RWPE1 (cell line): ENCODE measurements at places on chromosomes 7 and 10.

- no peak for DNase-seq
Observed at GRCh38 chr7:79691074-79691473, 237.6 kb upstream of the MAGI2 start.

GRCh38 chr7:85164376-85164775 lies 22.5 kb downstream of the SEMA3D start:
- no peak for DNase-seq

GRCh38 chr10:73119952-73120351 lies 9.7 kb downstream of the NUDT13 start:
- DNase-seq = no peak

DNA sequence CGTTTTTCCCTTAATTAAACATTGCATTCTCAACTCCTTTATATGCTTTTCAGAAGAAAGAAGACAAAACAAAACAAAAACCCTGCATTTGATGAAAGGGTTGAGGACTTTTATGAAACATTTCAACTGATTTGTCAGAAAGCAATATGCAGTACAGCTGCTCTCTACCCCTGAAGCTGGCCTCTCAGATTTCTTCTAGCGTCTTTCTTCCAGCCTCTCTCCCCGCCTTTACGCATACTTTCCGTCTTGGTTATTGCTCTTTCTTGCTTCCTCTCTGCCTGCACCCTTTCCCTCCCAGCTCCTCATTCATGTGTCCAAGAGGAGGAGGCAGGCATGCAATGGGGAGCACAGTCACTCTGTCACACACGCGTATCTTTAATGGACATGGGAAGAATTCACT lies 91.0 kb upstream of the COL1A2 start:
- DNase-seq = no peak

DNA sequence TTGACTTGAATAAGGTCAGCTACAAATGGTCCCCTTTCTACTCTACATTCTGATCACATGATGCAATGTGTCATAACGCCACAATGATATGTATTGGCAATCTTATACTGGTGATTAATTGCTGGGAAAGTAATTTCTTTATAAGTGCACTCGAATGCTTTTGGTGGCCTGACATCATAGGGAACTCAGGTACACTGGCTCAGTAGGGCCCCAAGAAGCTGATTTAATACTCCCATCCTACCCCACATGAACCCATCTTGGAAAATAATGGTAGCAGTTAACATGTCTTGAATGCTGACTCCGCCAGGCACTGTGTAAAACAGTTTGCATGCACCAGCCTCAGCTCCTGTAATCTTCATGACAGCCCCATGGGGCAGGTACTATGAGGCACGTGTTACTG lies 186.9 kb downstream of the SNX10 start:
- no peak for DNase-seq

GRCh38 chr7:135771961-135772638 lies 23.5 kb upstream of the FAM180A start:
- DNase-seq = peak; percentile 9

GRCh38 chr7:69776611-69777010 lies 178.3 kb downstream of the AUTS2 start:
- DNase-seq = no peak
